ENCODE measurements at places on chromosomes 3 and 15.

DNA sequence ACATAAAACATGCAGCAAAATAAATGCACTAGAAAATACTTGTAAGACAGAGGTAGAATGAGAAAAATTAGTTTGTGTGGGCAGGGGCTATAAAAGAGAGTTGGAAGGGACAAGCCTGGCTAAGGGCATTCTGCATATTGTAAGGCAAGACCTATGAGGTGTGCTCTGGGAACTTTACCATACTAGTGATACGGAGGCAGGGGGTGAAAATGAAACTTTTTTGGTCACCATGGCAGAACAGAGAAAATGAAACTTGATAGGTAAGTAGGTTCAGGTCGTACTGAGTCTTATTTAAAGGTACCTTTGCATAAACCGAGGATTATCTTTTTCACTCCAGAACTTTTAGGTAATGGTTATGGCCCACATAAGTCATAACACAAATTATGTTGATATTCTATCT is 74.7 kb upstream of the ACKR4 start:
- no peak for DNase-seq

DNA sequence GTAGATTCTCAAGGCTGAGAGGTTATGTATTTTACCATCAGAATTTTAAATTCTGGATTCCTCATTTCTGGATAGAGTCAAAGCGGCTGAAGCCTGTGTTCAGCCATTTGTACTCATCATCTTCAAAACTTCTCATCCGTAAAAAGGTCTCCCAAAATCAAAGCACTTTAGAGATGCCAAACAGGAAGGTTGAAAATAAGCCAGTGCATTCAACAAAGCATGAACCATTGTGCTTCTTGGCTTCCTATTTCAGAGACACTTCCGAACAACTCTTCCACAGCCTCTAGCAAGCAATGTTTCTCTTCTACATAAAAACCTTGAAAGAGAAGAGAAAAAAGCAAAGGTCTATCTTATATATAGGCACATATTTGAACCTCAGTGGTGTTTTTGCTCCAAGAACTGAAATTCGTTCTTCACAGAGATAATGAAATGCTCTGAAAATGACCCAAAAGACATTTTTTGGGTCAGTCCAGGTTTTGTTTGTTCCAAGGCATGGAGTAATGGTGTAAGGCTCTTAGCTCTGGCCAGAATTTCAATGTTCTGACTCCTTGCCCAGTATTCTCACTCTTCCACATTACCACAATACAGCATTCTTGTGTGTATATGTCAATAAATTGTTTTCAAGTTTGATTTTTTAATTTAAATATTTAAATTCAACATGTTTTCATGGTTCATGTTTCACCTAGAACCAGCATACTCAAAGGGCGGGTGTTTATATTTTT is 163.1 kb downstream of the STAC start:
- DNase-seq, result peak; percentile 13

- no peak for DNase-seq
Measured at GRCh38 chr15:71804695-71805470, 5.5 kb upstream of the NR2E3 start.

DNA sequence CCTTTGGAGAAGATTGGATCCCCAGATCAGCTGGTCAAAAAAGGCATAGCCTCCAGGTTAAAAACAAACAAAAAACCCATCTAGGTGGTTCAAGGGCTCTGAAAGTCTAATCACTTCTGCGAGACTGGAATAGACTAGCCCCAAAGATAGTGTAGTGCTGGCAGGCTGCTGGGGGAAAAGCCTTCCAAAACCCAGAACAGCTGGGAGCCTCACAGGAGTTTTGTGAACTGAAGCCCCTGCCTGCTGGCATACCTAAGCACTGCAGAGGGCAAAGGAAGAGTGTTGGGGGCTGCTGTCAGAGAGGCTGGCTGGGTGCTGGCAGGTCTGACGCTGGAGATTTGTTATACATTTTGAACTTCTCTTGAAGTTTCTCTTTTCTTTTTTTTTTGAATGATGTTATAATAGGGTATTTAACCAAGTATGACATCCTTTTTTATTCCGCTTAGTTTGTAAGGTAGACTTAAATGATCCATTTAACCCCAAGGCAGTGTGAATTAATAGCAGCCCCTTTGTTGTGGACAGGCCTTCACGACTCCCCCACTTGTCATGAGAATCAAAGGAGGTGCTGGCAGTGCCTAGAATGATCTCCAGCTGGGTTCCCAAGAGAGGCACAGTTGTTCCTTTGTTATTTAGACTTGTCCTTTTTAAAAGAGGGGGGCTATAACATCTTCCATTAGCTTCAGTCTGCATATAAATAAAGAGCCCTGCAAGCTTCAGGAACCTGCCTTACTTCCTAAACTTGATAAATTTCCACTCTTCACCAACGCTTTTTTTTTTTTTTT is 53.9 kb downstream of the CRTC3 start:
- DNase-seq, result no peak

- no peak for DNase-seq
Measured at GRCh38 chr3:129435367-129435766, 4.4 kb downstream of the MBD4 start.

- DNase-seq, result no peak
Measured at GRCh38 chr3:161342629-161343028, 28.7 kb downstream of the SPTSSB start.

Data from AG08395 (cell line).